SK-N-SH (cell line): ENCODE measurements at places on chromosomes 1 and 21. TPM values are rescaled to one million over a fixed set of nuclear protein-coding genes. Genes with fewer than 3 reads are reported as not detected.
A peak's percentile ranks its signal among the peaks of the same experiment; 100 is the strongest.

- no peak for DNase-seq
These were observed 108.3 kb downstream of the HIVEP3 start for GRCh38 chr1:41810446-41810845.

- peak; percentile 45 for DNase-seq
These were observed 50.5 kb downstream of the RASSF5 start for GRCh38 chr1:206557636-206558473.

DNA sequence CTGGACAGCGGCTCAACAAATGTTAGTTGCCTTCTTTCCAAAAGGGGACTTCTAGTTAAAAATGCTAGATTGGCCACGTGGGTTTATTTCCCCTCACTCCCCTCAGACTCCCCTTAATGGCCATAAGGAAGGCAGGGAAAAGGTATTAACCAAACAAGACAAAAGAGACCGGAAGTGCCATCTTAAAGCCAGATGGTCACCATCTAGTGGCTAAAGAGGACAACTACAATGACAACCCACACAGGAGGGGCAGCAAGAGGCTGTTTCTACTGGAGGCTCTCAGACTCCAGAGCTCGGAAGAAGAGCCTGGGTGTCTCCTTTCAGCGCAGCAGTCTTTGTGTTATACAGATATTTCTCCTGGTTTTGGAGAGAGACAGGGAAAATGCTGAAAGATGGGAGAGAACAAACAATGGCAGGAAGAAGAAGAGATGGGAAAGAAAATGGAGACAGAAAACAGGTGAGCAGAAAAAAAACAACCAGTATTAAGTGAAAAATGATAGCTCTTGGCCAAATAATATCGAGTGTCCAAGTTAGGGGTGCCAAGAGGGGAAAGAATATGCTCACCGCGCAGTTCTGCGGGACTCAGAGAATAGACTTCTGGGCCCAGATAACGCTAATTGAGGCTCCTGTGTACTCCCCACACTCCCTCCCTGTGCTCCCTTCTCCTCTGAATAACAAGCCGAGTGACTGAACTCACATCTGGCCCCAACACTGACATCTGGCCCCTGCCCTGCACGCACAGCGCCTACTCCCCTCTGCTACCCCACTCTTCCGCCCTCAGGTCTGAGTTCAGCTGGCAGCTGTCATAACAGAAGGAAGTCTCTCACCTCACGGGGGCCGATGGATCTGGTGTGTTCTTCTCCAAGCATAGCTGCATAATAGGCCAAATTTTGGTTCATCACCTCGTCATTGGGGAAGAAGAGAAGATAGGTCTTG lies 9.6 kb downstream of the P3H1 start:
- DNase-seq = peak; percentile 82

GRCh38 chr1:175628548-175629317 lies 114.7 kb downstream of the TNR start:
- no peak for DNase-seq

DNA sequence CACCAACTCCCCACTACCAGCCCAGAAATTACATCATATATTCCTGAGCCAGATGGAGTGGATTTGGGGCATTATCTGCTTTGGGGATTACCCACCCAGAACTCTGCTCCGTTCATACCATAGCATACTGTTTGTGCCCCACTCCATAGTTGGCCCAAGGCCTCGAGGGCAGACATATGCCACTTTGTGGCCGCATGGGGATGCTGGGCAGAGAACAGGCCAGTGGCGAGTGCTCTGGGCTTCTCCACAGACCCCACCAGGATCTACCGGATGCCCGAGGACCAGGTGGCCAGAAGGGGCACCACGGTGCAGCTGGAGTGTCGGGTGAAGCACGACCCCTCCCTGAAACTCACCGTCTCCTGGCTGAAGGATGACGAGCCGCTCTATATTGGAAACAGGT lies 68.0 kb upstream of the CNTN2 start:
- no peak for DNase-seq

DNA sequence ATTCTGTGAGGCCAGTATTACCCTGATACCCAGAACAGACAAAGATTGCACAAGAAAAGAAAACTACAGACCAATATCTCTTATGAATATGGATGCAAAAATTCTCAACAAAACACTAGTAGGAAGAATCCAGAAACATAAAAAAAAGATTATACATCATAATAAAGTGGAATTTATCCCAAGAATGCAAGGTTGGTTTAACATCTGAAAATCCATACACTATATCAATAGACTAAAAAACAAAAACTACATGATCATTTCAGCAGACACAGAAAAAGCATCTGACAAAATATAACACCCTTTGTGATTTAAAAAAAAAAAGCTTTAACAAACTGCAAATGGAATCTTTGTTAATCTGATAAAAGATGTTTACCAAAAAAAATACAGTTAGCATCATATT lies 12.2 kb upstream of the MPL start:
- DNase-seq = no peak

GRCh38 chr1:209692745-209693504 lies 11.7 kb upstream of the HSD11B1 start:
- peak; percentile 61 for DNase-seq

- DNase-seq = no peak
These were observed 15.4 kb downstream of the ACTRT2 start for GRCh38 chr1:3036447-3037280.

The HHAT gene
- 8.1 and 10.8 TPM in 2 replicates for polyA plus RNA-seq

DNA sequence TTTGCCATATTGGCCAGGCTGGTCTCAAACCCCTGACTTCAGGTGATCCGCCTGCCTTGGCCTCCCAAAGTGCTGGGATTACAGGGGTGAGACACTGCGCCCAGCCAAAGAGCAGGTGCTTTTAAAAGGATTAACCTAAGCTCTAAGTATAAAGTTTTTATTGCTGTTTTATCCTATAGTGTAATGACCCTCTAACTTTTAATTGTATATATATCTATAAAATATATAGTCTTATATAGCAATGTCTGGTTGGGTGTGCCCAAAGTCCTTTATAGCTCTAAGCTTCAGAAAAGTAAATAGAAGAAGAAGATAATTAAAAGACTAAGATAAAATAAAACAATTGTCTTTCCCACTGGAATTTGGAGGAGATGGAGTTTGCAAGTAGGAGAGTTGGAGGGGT lies 73.8 kb upstream of the ATP5PO start:
- no peak for DNase-seq

DNA sequence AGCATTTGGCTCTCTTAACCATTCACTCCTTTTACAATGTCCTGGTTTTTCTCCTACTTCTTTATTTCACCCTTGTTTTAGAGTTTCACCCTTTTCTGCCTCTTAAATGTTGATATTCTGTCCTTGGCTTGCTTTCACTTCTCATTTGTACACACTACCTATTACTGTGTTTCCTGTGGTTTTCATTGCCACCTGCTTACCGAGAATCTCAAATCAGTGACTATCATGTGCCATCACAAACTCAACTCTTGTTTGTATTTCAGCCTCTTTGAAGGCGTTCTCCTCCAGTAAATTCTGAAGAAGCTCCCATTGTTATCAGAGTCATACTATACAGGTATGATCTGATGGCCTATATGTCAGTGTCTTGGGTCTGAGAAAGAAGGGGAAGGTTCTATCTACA lies 65.7 kb downstream of the NPHS2 start:
- no peak for DNase-seq
